ENCODE measurements at places on chromosomes 2 and 18. TPM values are rescaled to one million over a fixed set of nuclear protein-coding genes. Genes with fewer than 3 reads are reported as not detected.
A peak's percentile ranks its signal among the peaks of the same experiment; 100 is the strongest.

GRCh38 chr2:188522517-188522916 is 230.8 kb downstream of the GULP1 start:
- DNase-seq: no peak
- H3K4me3 ChIP-seq: no peak overlapping the region
- no peaks in the 10 kb centered on the region for H3K36me3 ChIP-seq

DNA sequence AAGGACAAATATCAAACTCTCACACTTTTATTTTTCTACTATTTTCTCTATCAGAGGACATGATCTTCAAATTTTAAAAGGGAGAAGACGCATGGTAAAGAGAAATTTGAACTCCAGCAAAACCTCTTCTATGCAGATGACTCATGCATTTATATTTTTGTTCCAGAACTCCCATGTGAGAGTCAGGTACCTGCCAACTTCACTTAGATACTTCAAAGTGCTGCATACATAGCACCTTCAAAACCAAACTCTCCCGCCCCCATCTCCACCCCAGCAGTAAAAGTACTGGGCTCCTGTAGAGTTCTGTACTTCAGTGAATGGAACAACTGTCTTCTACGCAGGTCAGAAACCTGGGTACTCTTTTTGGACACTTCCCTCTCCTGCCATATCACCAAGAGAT is 398.3 kb downstream of the TGIF1 start:
- no peaks in the 10 kb centered on the region for H3K4me1 ChIP-seq
- H3K4me3 ChIP-seq: no peak overlapping the region
- no peaks in the 10 kb centered on the region for H3K36me3 ChIP-seq

- H3K27ac ChIP-seq: no peak overlapping the region
- no peak overlapping the region for H3K4me3 ChIP-seq
- DNase-seq: no peak
- no peaks in the 10 kb centered on the region for H3K4me1 ChIP-seq
Measured at GRCh38 chr2:61878761-61879160, 9.7 kb downstream of the CCT4 start.

- no peak overlapping the region for H3K4me3 ChIP-seq
- DNase-seq: no peak
- no peaks in the 10 kb centered on the region for H3K4me1 ChIP-seq
- H3K36me3 ChIP-seq: no peaks in the 10 kb centered on the region
- H3K27ac ChIP-seq: no peak overlapping the region
Measured at GRCh38 chr2:99689145-99689742, 199.4 kb upstream of the REV1 start.

GRCh38 chr2:235265348-235265965 is 228.4 kb upstream of the AGAP1 start:
- DNase-seq: no peak
- H3K4me3 ChIP-seq: no peak overlapping the region
- H3K27me3 ChIP-seq: no peaks in the 10 kb centered on the region
- no peaks in the 10 kb centered on the region for H3K4me1 ChIP-seq

DNA sequence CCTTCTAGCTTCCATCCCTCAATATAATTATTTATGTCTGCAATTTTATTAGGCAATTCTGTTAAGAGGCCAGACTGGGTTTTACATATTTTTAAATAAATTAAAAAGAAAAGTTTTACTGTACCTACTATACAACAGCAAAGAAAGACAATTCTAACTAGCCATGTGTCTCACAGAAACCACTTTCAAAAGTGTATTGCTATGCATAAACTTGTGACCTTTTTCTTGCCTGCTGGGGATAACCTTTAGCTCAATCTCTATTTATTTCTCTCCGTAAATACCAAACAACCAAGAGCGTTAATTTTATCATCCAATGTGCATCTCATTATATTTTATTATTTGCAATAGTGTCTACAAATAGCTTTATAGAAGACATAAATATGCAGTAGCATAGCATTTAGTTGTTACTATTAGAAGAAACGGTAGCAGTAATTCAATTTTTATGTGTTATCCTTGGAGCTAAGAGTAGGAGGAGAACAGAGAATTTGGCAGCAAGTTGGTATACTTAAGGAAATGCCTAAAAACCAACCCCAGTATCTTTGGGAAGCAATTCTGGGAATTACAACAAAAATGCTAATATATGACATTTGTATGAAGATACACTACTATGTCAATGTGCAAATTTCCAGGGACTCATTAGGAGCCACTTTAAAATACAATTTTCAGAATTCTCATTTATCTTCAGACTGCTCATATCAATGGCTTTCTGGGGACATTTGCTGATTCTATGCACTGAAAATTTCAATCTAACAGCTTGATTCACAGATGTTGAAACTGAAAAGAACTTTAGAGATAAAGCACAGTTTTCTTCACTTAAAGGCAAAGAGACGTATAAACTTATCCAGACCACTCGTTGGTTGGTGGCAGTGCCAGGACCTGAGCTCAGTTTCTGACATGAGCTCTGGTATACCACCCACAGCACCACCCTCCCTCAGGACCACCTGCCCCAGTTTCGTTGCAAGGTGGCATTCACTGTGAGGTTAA is 23.0 kb upstream of the RTN4 start:
- DNase-seq: no peak
- no peak overlapping the region for H3K4me3 ChIP-seq
- no peaks in the 10 kb centered on the region for H3K4me1 ChIP-seq
- H3K27ac ChIP-seq: no peak overlapping the region

- no peak overlapping the region for H3K27ac ChIP-seq
- H3K4me1 ChIP-seq: no peaks in the 10 kb centered on the region
- no peaks in the 10 kb centered on the region for H3K27me3 ChIP-seq
- no peak overlapping the region for H3K4me3 ChIP-seq
- no peaks in the 10 kb centered on the region for H3K36me3 ChIP-seq
- DNase-seq: no peak
Measured at GRCh38 chr2:204486805-204487204, 58.5 kb upstream of the PARD3B start.

DNA sequence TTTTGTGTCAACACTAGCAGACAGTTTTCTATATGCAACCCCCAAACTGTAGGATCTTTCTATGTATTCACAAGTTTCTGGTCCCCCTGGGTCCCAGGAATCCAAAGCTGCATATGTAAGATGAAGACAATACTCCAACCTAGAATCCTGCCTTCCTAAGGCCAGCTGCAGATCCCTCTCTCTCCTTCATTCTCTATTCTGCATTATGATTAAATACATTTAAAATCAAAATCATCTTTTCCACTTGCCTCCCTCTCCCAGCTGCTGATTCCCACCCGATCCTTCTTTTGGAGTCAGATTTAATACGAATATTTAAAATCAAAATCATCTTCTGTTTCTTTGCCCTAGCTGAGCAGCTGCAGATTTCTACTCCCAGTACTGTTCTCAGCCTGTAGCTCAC is 783.0 kb upstream of the ZEB2 start:
- H3K4me1 ChIP-seq: no peaks in the 10 kb centered on the region
- no peak overlapping the region for H3K4me3 ChIP-seq
- H3K36me3 ChIP-seq: no peaks in the 10 kb centered on the region
- H3K27ac ChIP-seq: no peak overlapping the region

- no peaks in the 10 kb centered on the region for H3K36me3 ChIP-seq
- peak overlapping the region; percentile 69 for H3K27ac ChIP-seq
- no peaks in the 10 kb centered on the region for H3K27me3 ChIP-seq
- H3K4me3 ChIP-seq: no peak overlapping the region
Measured at GRCh38 chr18:21117409-21118131, 6.0 kb upstream of the ROCK1 start.

- H3K4me3 ChIP-seq: no peak overlapping the region
- no peaks in the 10 kb centered on the region for H3K4me1 ChIP-seq
- H3K36me3 ChIP-seq: no peaks in the 10 kb centered on the region
- H3K27ac ChIP-seq: no peak overlapping the region
- no peak for DNase-seq
- no peaks in the 10 kb centered on the region for H3K27me3 ChIP-seq
Measured at GRCh38 chr2:163469561-163469962, 266.2 kb downstream of the FIGN start.

GRCh38 chr2:23350792-23351355 is 34.1 kb upstream of the KLHL29 start:
- DNase-seq: no peak
- H3K27me3 ChIP-seq: no peaks in the 10 kb centered on the region
- no peaks in the 10 kb centered on the region for H3K36me3 ChIP-seq
- H3K27ac ChIP-seq: peak overlapping the region; percentile 62
- H3K4me1 ChIP-seq: no peaks in the 10 kb centered on the region
- no peak overlapping the region for H3K4me3 ChIP-seq

GRCh38 chr2:47784352-47784851 is 1.5 kb downstream of the MSH6 start:
- no peaks in the 10 kb centered on the region for H3K27me3 ChIP-seq
- no peaks in the 10 kb centered on the region for H3K4me1 ChIP-seq
- no peak for DNase-seq
- peak overlapping the region; percentile 97 for H3K27ac ChIP-seq
- peak overlapping the region; percentile 90 for H3K4me3 ChIP-seq

MYO5B gene
- 14.7 TPM for total RNA-seq

ZNF142 gene
- total RNA-seq: 19.2 TPM

CHRND gene
- total RNA-seq: not detected

DNAJC5G gene
- 3.9 TPM for total RNA-seq

GALR1 gene
- 0.21 TPM for total RNA-seq

C1QL2 gene
- total RNA-seq: not detected

ITGB6 gene
- total RNA-seq: 0.59 TPM

SPR gene
- total RNA-seq: 33.8 TPM
